ENCODE measurements at places on chromosomes 2 and 18.
A peak's percentile ranks its signal among the peaks of the same experiment; 100 is the strongest.

- DNase-seq = no peak
Measured at GRCh38 chr2:41829052-41829451, 218.8 kb upstream of the PKDCC start.

GRCh38 chr2:136783856-136784255, 18.5 kb downstream of the THSD7B start:
- no peak for DNase-seq

GRCh38 chr2:149087751-149088150, 49.3 kb downstream of the LYPD6B start:
- DNase-seq = no peak

DNA sequence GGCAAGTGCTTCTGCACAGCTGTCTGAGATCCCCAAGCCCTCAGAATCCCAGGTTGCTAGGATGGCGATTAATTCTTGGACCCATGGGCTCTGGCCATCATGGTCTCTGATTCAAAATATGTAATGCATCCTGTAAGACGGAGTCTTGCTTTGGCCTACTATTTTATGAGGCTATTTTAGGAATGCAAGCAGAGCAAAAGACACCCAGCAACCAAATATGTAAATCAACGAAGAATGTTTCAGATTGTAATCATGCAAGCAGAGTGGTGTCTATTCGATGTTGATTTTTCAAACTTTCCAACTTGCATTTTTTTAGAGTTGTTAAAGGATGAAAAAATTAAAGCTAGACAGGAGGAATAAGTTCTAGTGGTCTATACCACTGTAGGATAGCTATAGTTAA, 154.8 kb downstream of the COL6A3 start:
- no peak for DNase-seq

GRCh38 chr2:72015266-72015665, 132.4 kb downstream of the CYP26B1 start:
- no peak for DNase-seq

DNA sequence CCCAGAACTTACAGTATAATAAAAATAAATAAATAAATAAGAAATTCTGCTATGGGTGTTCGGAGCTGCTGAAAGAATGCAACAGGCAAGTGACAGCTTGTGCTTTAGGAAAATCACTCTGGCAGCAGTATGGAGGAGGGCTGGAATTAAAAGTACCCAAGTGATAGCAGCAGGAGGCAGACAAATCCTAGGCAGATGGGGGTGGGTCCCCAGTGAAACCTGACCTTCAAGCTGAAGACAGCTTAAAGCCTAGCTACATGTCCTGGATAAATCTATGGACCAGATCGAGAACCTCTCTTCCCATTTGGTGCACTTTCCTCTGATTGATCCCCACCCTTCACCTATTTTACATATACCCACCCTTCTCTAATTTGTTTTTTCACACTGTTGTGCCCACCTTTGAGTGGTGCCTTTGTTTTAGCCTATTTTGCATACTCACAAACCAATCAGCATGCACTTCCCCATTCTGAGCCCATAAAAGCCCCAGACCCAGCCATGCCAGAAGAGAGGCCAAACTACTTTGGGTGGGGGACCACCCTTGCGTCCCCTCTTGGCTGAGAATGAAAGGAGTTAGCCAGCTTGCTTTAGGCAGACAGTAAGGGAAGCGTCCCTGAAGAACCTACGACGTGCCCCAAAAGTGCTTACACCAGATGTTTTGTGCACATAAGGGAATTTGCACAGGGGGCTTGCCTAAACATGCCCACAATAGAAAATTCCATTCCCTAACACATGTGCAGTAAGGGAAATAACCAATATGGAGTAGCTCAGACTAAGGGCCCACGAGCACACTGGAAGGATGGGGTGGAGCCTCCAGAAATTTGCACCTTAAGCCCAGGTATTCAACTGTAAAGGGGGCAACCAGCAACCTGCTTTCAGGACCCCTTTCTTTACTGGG, 3.0 kb downstream of the METTL8 start:
- no peak for DNase-seq

DNA sequence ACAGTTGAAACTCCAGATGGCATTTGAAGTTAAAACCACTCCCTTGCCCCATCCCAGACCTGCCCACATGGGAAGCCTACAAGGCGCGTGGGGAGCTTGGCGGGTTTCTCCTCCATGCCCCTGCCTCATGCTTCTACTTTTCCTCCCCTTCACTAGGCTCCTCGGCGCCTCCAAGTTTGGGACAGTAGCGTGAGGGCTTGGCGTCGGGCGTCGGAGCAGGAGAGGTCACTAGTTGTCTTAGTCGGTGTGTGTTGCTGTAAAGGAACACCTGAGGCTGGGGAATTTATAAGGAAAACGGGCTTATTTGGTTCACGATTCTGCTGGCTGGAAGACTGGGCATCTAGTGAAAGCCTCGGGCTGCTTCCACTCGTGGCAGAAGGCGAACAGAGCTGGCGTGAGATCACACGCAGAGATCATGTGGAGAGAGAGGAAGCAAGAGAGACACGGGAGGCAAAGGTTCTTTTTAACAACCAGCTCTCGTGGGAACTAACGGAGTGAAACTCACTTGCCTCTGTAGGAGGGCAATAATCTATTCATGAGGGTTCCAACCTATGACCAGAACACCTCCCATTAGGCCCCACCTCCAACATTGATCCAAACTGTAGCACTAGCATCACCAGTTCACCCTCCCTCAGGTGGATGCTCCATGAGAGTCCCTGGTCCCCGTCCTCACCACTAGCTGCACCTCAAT, 25.3 kb downstream of the ITM2C start:
- no peak for DNase-seq

GRCh38 chr2:7377916-7378569, 460.8 kb downstream of the RNF144A start:
- DNase-seq = peak; percentile 32

DNA sequence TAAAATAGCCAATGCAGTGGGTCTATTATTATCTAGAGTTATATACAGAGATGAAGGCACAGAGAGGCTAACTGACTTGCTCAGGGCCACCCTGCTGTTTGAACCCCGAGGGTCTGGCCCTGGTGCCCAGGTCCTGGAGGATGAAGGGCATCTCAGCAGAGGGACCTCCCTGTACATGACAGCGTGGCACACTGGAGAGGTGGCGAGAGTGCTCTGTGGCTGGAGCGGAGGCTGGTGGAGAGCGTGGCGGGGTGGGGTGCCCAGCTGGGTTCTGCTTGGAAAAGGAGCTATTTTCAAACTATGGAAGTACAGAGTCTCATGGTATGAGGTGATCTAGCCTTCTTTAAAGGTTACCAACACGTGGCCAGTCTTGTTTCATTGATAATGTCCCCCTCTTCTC, 35.8 kb downstream of the GREB1 start:
- no peak for DNase-seq

- no peak for DNase-seq
Measured at GRCh38 chr2:154720651-154721050, 22.2 kb downstream of the KCNJ3 start.
